ENCODE measurements at places on chromosomes 3 and 15. TPM values are rescaled to one million over a fixed set of nuclear protein-coding genes. Genes with fewer than 3 reads are reported as not detected.
A peak's percentile ranks its signal among the peaks of the same experiment; 100 is the strongest.

DNA sequence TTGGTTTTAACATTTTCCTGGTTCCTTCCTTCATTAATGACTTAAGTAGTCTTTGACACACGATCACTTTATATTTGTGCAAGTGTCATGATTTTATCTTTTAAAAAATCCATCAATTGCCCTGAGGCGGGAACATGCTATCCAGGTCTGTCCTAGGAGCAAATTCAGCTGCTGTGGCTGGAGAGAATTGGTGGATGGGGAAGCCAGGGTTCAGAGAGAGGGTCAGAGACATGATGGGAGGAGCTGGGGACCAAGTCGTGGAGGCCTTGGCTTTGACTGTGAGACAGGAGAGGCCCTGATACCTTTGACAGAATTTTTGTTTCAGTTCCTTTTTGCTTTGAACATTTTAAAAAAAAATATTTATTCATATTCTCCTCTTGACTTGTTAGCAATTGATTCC, 89.0 kb downstream of the CHRNA7 start:
- DNase-seq, result no peak

GRCh38 chr15:67240235-67241131, 14.0 kb downstream of the AAGAB start:
- DNase-seq, result peak; percentile 57

DNAJA4 gene
- 0.07 TPM for polyA plus RNA-seq

- DNase-seq, result no peak
These were observed 331.4 kb upstream of the WNT5A start for GRCh38 chr3:55818485-55818884.

GRCh38 chr3:51888463-51889105, 13.2 kb upstream of the IQCF5 start:
- no peak for DNase-seq

DNA sequence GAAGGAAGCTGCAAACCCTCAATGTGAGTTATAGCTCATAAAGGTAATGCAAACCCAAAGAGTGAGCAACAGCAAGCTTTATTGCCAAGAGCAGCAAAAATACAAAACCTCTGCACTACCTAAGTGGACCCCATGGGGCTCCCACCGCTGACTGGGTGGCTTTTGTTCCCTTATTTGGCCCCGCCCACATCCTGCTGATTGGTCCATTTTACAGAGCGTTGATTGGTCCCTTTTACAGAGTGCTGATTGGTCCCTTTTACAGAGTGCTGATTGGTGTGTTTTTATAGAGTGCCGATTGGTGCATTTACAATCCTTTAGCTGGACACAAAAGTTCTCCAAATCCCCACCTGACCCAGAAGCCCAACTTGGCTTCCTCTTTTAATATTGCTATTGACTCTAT, 154.5 kb upstream of the NSMCE3 start:
- peak; percentile 27 for DNase-seq

NANOGP8 gene
- not detected for polyA plus RNA-seq

DNA sequence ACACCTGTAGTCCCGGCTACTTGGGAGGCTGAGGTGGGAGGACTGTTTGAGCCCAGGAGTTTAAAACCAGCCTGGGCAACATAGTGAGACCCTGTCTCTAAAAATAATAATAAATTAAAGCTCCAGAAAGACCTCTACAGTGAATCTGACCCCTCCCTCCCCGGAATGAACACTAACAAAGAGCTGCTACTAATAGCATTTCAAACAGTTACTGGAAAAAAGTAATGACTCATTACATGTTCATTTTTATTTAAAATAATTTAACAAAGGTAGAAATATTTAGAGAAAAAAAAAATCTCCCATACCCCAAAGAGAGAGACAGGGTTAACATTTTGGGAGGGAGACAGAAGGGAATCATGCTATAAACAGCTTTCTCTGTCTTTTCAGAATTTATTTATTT, 2.2 kb upstream of the UBA3 start:
- DNase-seq, result no peak

DNA sequence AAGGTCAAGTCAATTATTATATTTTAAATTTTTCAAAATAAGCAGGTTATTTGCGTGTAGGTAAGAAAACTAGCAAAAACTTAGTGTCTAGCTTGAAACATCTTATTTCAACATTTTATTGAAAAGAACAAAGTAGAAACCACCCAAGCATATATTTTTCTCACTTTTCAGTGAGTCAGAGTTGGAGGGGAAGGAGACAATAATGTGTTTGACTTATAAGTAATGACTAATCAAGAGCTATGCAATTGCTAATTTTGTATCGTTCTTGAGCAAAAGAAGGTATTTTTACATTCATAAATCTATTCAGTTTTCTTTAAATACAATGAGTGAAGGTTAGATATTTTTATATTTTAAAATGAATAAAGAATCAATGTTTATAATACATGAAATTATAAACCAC, 54.4 kb upstream of the P2RY1 start:
- DNase-seq, result no peak

GRCh38 chr3:156148946-156149381, 28.6 kb downstream of the KCNAB1 start:
- DNase-seq, result no peak

IFRD2 gene
- polyA plus RNA-seq, result 80.9 TPM
